ENCODE measurements at places on chromosomes 1 and 21.

DNA sequence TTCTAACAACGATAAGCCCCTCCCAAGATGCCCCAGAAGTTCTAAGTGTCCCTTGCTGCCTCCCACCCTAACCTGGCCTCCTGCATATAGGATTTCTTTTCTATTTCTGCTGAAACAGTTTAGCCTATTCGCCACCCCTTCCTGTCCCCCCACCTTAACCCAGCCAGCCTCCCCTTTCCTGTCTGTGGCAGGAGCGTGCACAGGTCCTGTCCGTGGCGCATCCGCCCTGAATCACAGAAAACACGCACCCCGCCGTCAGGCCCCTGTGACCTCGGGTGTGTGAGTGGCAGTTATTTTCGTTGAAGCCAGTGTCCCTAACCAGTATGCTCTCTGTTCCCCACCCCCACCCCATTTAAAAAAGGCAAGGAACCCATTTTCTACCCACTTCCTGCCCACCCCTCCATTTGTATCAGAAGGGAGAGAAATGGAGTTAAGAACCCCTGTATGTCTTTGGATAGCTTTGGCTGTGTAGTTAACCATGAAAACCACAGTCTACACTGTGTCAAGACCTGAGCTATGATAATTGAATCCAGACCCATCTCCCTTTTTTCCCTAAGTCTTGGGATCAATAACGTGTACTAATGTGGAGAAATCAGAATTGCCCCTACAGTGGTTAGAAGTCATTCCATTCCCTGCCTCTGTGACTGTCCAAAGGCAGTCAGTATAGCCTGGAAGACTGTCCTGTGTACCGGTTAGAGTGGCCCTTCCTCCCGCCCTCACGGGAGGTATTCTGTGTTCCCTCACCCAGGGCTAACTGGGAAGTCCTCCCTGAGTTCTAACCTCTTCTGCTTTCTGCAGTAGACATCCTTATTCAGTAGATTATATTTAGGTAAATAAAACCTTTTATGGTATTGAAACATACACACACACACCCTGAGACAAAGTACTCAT is 1.8 kb downstream of the PLEKHO1 start:
- DNase-seq, result no peak

DNA sequence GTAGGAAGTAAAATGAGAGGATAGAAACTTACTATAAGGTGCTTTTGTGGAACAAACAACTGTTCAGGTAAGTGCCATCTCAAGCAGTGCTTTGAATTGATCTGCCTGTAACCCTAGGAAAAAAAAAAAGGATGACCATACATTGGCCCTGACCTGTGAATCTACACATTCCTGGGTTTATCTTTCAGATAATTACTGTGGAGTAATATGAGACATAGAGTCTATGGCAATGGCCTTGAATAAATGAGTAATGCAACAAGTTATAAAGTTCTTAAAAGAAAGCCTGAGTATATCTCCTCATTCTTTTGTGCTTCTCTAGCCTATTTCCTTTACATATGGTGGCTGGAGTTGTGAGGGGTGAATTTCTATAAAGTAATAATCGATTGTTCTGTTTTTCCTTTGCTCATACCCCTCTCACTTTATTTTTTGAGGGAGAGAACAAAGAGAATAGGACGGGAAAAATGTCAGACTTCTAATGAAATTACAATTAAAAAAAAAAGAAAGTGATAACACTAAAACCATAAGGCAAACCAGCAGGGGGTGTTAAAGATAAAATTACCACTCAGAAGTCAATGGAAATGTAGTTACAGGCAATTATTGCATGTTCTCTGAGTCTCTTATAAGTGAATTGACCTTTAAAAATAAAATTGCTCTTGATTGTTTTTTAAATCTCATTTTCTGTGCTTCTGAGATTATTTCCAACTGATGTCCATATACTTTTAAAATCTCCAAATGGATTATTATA is 12.4 kb upstream of the ATP1A1 start:
- DNase-seq, result peak; percentile 27

GRCh38 chr1:24742090-24742938 is 2.9 kb upstream of the CLIC4 start:
- peak; percentile 94 for DNase-seq

- DNase-seq, result peak; percentile 60
Measured at GRCh38 chr1:46446646-46447498, 42.8 kb upstream of the DMBX1 start.

DNA sequence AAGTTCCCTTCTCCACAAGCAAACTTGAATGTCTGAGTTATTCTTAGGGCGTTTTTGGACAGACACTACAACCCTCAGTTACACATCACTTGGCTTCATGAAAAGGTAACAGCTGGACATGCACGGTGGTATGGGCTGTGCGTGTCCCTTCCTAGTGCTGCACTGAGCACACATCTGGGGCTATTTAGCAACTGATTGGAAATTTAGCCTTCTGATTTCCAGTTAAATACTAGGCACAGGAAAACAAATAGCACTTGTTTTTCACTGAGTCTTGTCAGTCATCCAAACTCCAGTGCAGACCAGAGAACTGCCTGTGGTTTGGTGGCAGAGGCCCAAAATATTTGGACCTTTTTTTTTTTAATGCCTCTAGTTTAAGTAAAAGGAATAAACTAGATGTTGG is 134.7 kb downstream of the TGFBR3 start:
- peak; percentile 69 for DNase-seq

GRCh38 chr1:86517336-86517735 is 29.5 kb upstream of the CLCA4 start:
- DNase-seq, result no peak

DNA sequence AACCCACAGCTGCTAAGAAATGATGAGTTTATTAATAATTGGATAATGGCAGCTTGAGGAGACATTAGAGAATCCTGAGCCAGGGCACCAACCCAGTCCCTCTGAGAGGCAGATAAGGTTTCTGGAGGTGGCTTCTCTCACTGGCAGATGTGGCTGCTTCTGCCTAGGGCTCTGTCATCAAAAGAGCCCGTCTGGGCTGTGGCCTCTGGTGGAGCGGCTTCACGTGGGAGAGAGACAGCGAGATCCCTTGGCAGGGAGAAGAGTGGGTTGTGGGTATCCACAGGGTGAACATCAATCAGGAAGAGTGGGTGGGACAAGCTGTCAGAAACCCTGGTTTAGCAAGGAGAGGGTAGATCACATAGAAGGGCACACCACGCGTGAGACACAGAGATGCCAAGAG is 30.0 kb downstream of the VWA5B1 start:
- DNase-seq, result no peak

GRCh38 chr1:33276573-33277298 is 20.4 kb downstream of the ZNF362 start:
- no peak for DNase-seq

- no peak for DNase-seq
Measured at GRCh38 chr1:41731516-41732030, 187.1 kb downstream of the HIVEP3 start.
